ENCODE measurements at places on chromosomes 1 and 21.

DNA sequence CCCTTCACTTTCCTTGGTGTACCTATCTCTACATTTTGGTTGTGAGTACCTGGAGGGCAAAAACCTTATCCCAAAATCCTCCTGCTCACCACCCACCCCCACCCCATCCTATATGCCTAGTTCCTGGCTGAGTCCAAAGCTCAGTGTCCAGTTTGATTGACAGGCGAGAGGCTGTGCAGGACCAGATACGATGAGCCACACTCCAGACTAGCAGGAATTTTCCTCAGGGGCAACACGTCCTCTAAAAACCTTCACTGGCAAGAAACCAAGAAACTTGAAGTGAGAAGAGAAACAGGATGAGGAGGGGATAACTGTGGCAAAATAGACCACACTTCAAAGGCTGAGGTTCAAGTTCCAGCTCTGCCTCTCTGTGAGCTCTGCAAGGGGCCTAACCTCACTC lies 1.1 kb upstream of the SLAMF8 start:
- no peak for DNase-seq

DNA sequence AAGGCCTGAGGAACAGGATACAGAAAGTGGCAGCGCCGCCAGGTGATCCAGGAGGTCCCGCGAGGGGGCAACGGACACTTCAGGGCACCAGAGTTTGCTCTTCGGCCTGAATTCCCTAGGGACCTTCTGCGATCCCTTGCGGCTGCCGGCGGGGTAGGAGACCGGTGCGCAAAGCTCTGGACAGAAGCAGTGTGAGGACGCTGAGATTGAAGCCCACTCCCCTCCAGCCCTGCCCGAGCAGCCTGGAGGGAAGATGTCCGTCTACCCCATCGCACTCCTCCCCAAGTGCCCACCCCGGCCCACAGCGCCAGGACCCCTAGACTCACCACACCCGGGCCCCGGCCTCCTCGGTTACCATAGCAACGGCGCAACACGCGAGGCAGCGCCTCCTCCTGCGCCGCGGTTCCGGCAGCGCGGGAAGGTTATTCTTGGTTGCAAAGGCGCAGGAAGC lies at the start of gene ANKRD45:
TSS of gene ANKRD45 (minus strand) at position 361 of the 451 bp plus-strand sequence. CDS start 10,433 bp downstream, outside the sequence.
- DNase-seq = peak; percentile 36

DNA sequence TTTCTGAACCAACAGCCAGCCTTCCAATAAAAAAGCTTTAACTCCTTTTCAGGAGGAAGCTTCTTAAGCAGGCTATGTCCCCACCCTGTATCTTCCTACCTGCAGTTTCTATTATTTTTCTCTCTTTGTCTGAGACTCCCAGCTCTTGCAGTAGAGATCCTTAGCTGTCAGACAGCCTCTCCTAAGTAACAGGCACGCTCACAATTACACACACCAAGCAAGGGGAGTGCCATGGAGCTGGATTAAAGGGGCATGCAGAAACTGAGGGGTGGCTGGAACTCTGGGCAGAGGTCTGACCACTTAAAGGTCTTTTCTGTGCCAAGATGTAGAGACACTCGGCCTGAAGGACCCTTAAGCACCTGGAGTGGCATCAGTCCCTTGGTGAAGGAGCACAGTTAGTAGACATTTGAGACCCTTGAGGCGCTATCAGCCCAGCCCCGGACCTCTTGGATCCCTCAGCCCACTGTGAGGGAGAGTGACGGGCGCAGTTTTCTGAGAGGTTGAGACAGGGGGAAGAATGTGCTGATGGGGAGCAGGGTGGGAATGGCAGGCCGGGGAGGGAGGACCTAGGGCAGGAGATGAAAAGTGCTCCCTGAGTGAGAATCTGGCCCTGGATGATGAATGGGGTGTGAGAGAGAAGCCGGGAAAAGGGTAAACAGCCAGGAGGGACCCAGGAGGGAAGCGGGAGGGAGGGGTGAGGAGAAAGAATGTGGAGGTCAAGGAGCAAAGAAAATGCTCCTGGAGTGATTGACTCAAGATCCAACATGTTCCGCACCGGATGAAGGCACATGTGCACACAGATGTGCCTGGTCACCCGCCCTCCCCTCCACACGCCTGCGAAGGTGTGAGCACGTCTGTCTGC lies 13.3 kb downstream of the PLXNA2 start:
- DNase-seq = no peak

GRCh38 chr1:72075425-72075824 lies 206.9 kb downstream of the NEGR1 start:
- no peak for DNase-seq

DNA sequence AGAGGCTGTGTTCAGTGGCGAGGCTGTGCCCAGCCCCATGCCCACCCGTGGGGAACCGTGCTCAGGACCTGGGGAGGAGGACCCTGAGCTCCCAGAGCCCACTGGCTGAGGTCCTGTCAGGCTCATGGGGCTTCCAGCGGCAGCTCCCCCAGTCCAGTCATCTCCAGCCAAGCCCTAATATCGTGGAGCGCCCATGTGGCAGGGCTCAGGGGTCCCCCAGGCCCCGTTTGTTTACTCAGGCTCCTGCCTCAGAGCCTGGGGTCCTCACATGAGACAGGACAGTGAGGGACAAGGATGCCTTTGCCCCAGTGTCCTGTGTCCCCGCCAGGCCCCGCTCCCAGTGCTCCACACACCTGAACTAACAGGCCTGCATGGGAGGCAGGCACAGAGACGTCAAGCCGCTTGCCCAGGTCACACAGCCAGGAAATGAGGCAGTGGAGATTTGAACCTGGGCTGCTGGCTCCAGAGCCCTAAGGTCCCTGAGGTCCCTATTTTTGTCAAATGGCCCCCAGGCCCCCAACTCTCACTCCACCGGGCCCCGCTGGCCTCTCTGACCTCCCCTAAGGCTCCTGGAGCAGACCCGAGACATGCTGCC lies 100.7 kb upstream of the ACTRT2 start:
- DNase-seq = no peak

GRCh38 chr1:207805841-207806421 lies 54.1 kb downstream of the CD46 start:
- no peak for DNase-seq

DNA sequence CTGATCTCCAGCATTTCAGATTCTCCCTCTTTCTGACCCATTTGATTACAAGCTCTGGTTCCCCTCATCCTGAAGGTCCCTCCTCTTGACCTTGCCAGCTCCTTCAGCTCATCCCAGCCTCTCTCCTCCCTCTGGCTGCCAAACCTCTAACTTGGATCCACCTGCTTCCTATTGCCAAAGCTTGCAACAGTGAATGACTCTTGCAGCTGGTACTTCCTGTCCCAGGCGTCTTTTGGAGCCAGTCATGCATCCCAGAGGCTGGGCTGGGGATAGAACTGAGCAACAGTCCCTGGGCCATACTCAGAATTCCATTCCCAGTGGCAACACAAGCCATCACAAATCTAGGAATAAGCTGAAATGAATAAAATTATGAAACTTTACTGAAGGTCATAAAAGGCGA lies 27.7 kb upstream of the SPOCD1 start:
- no peak for DNase-seq

DNA sequence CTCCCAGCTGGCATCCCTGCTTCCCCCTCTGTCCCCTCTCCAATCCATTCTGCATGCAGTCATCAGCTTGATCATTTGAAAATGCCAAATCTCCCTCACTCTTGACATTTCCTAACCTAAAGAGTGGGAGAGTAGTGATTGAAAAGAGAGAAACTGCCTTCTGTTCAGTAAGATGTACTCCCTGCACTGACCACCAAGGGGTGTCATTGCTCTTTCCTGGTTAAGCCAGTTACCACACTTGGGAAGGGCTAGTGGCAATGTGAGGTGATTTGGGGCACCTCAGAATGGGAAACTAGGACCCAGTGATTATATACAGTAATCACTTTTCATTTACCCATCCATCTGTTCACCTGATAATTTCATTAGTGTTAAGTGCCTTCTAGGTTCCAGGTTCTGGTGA lies 6.9 kb upstream of the TMEM269 start:
- peak; percentile 45 for DNase-seq
